ENCODE measurements at places on chromosomes 4 and X. TPM values are rescaled to one million over a fixed set of nuclear protein-coding genes. Genes with fewer than 3 reads are reported as not detected.
A peak's percentile ranks its signal among the peaks of the same experiment; 100 is the strongest.

DNA sequence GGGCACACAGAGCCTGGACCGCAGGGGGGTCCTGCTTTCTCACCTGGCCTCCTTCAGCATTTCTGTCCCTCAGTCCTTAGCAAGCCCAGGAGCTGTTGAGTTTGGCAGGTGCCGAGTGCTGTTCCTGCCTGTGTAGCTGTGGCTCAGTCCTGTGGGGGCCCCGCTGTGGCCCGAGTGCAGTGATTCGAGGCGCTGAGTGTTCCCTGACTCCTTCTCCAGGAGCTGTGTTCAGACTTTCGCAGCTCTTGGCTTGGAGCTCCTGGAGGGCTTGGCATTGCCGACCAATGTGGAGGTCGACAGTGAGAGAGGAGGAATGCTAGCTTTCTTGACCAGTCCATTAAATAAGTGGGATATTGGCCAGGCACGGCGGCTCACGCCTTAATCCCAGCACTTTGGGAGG, 50.1 kb upstream of the MSANTD1 start:
- DNase-seq, result no peak

Gene C4orf51
- polyA plus RNA-seq, result not detected

- no peak for DNase-seq
Observed at GRCh38 chrX:41381685-41382084, 47.7 kb downstream of the DDX3X start.

Gene ERAS
- 0.13 TPM for polyA plus RNA-seq

- DNase-seq, result no peak
Observed at GRCh38 chr4:141046255-141046654, 87.0 kb downstream of the RNF150 start.

GRCh38 chr4:88162626-88163025, 4.2 kb upstream of the ABCG2 start:
- DNase-seq, result no peak

DNA sequence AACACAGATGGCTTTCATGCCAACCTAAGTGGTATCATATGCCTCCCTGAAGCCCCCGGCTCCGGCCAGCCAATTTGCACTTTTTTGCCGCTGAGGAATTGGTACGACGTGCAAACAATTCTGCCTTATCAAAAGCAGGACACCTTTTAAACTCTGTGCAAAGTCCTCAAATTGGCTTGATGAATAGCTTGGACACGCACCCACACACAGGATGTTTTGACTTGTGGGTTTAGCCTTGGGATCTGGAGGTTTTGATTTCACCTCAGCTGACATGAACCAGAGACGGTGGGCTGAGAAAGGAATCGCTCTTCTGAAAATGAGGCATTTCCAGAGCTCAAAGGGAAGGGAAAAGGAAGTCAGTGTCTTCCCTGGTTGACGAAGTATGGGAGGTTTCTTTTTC, 110.8 kb upstream of the SHOX start:
- no peak for DNase-seq

Gene RASSF6
- 8.8 TPM for polyA plus RNA-seq

Gene AKAP14
- 0.29 TPM for polyA plus RNA-seq

DNA sequence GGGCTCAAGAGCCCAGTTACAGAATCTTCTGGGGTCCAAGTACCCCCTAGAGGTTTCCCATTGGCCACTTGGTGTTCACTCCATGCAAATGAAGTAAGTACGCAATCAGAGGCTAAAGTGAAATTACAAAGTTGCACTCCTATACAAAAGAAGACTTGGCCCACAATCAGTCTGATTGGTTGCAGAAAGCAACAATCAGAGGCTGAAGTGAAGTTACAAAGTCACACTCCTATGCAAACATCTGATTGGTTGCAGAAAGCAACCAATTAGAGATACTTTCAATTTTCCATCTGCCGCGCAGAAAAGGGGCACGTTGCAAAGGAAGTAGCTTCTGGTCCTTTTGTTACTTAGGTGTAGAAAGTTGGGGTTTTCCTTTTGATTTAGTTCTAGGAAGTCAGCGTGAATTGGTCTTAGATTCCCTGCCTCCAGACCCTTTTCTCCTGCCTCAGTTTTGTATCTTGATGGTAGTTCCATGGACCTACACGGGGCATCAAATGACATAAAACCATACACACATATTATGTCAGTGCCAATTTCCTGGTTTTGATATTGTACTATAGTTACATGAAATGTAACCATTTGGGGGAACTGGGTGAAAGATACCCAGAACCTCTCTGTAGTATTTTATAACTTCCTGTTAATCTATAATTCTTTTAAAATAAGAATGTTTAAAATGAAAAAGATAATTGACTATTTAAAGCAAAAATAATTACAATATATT, 12.4 kb upstream of the PIN4 start:
- no peak for DNase-seq

DNA sequence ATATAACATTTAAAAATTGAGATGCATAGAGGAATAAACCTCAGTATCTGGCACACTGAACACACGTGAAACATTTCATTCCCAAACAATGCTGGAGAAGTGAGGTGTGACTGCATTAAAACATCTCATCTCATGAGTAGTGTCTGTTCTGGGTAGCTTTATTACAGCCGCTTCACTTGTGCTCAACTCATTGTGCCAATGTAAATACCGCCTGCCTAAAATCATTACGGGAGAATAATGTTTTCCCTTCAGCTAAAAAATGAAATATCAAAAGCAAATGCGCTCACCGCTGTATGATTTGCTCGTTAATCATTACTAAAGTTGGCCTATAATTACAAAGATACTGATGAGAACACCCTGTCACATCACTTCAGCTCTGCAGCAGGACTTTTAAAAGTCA, 110.2 kb upstream of the PRPS2 start:
- DNase-seq, result no peak

DNA sequence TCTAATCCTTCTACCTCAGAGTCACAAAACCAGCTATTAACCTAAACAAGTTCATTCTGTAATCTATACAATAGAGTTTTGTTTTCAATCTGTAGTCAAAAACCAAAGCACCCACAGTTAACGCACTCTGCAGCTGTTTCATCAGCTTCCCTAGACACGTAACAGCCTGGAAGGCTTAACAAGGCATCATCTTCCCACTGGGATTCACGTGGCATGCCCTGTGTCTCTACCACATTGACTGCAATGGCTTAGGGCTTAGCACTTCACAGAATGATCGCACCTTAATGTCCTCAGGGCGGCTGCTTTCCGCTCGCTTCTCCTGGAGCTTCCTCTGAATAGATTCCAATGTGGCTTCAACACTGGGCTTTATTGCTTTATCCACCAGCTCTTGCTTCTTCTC, 49.7 kb upstream of the NAP1L5 start:
- DNase-seq, result no peak

Gene MAGEA2B
- not detected for polyA plus RNA-seq

Gene SLBP
- 87.6 TPM for polyA plus RNA-seq

Gene BEX4
- polyA plus RNA-seq, result 144 TPM

Gene NSD2
- polyA plus RNA-seq, result 72.7 TPM

Gene TAF7L
- 0.50 TPM for polyA plus RNA-seq

GRCh38 chr4:140020457-140021361, 133.3 kb downstream of the MAML3 start:
- no peak for DNase-seq

GRCh38 chr4:155768370-155768769, 9.5 kb downstream of the GUCY1B1 start:
- DNase-seq, result no peak

Gene USP17L5
- polyA plus RNA-seq, result not detected

DNA sequence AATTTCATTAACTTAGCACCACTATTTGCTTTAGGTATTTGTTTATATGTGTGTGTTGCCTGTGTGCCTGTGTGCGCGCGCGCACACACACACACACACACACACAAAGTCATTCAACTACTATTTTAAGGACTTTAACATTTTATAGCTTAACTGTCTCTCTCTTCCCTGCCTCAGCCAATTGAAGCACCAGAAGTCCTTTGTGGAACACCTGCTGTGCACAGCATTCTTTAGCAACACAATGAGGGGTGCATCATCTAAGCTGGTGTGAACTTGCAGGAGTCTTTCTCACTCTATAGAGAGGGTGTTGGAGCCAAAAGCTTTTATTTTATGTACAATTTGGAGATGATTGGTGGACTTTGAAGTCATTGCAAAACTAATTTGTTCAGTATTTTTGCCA, 31.3 kb downstream of the SLIT2 start:
- no peak for DNase-seq

Gene NEIL3
- 6.1 TPM for polyA plus RNA-seq

GRCh38 chr4:104826171-104826570, 320.5 kb upstream of the TET2 start:
- no peak for DNase-seq

- DNase-seq, result peak; percentile 65
Observed at GRCh38 chrX:72308566-72309296, 3.0 kb upstream of the CITED1 start.

DNA sequence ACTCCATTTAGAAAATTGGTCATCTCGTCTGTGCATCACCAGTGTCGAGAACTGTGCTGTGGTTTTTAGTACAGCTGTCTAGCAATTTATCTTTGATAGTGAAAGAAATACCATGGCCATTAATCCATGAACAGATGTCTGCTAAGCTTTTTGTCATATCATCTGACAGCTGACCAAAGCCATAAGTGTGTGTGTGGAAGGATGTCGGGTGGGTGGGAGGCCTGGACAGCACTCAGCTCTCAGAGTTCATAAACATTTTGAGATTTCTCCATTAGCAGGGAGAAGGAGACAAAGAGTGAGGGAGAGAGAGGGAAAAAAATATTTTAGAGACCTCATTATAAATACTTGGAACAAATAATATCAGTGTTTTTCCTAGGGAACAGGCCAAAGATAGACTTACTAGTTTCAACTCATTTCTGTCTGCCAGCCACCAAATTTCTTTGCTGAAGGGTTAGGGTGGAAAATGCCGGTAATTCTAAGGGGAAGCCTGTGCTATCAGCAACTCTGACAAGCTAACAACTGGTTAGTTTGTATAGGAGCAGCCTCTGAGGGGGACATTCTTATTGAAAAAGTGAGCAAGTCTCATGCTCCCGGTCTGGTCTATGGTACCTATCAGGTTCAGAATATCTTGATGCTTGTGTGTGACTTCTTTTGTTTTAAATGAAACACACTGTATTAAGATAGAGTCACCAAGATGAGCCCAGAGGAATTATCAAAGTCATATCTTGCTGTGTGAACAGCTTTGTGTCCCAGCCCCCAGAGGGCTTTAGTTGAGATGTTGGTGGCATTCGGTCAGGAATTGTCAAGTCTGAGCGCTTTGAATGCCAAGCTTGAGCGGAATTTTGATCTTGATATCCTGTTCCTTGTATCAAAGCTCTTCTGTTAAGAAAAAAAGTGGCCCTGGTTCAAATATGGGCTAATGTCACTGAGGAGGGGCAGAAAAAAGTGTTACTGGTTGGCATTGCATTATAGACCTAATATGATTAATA, 41.9 kb upstream of the PDLIM3 start:
- no peak for DNase-seq

Gene PRDX4
- 110 TPM for polyA plus RNA-seq

Gene SPANXN3
- polyA plus RNA-seq, result not detected

DNA sequence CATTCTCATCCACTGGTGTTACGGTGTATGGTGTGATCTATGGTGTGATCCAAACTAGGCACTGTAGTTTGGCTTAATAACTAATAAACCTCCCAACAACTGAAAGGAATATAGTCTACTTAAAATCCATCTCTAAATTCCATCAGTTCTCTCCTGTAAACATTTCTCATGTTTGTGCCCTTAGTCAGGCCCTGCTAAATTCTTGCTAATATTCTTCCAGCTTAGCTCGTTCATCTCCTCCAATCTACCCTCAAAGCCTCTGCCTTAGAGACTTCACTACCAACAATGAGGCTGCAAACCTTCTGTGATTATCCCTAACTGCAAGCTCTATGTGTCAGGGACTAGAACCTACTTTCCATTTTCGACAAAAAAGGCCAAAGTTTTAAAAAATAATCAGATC, 28.1 kb downstream of the ZAR1 start:
- no peak for DNase-seq

Gene TEX13D
- not detected for polyA plus RNA-seq

Gene DOK7
- 4.7 TPM for polyA plus RNA-seq

DNA sequence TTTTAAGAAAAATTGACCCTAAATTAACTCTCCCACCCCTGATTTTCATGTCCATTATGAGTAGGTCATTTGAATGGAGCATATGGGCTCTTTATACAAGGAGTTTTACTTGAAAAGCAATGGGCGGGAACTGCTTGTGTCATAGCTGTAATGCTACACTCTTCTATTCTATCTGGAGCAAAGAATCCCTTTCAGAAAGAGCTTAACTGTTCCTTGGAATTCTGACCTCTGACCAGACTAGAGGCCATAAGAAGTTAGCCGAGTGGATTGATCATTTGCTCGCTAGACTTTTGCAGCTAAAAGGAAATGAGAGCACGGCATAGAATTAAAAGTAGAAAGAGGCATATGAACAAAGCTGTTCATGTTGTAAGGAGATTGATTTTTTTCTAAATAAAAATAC, 79.1 kb downstream of the DOCK11 start:
- no peak for DNase-seq

Gene AFM
- 15.1 TPM for polyA plus RNA-seq

Gene ARMCX1
- polyA plus RNA-seq, result 45.8 TPM

DNA sequence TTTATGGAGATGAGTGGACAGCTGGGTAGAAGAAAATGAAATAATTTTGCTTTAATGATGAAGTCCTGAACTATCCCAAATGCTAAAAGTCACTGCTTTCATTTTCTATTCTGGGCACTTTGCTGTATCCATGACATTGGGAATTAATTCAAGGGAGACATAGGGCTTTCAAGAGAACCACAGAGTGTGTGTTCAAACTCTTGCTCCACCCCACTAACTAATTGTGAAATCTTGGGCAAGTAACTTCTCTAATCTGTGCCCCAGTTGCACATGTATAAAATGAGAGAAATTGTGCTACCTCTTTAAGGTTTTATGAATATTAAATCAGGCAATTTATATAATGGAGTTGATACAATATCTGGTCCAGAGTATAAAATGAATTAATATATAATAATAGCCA, 1422.0 kb downstream of the ADGRL3 start:
- DNase-seq, result no peak

- no peak for DNase-seq
Observed at GRCh38 chr4:109177096-109177810, 125.2 kb downstream of the COL25A1 start.

- DNase-seq, result no peak
Observed at GRCh38 chrX:53257166-53257565, 24.2 kb downstream of the IQSEC2 start.

Gene FAM149A
- polyA plus RNA-seq, result 46.8 TPM

- no peak for DNase-seq
Observed at GRCh38 chr4:10032625-10033024, 11.3 kb upstream of the SLC2A9 start.
